ENCODE measurements at places on chromosomes 16 and 17. TPM values are rescaled to one million over a fixed set of nuclear protein-coding genes. Genes with fewer than 3 reads are reported as not detected.
A peak's percentile ranks its signal among the peaks of the same experiment; 100 is the strongest.

- DNase-seq, result no peak
Measured at GRCh38 chr17:28807925-28808634, 34.5 kb downstream of the FAM222B start.

GRCh38 chr17:66920950-66921349 lies 43.6 kb upstream of the CACNG4 start:
- no peak for DNase-seq

GRCh38 chr16:11339075-11339474 lies 6.2 kb upstream of the RMI2 start:
- DNase-seq, result no peak

GRCh38 chr17:11880714-11881113 lies 116.6 kb downstream of the ZNF18 start:
- no peak for DNase-seq

- no peak for DNase-seq
Measured at GRCh38 chr16:63813862-63814261, 1308.0 kb downstream of the CDH11 start.

DNA sequence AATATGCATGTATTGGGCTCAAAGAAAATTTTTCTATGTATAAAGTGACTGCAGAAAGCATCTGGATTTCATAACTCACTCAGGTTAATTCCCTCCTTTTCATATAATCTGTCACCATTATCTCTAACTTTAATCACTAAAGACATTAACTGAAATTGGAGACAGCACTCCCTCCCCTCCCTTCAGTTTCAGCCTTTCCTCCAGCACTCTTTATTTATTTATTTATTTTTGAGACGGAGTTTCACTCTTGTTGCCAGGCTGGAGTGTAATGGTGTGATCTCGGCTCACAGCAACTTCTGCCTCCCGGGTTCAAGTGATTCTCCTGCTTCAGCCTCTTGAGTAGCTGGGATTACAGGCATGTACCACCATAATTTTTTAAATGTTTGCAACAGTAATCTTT lies 43.1 kb downstream of the CDH8 start:
- no peak for DNase-seq

DNA sequence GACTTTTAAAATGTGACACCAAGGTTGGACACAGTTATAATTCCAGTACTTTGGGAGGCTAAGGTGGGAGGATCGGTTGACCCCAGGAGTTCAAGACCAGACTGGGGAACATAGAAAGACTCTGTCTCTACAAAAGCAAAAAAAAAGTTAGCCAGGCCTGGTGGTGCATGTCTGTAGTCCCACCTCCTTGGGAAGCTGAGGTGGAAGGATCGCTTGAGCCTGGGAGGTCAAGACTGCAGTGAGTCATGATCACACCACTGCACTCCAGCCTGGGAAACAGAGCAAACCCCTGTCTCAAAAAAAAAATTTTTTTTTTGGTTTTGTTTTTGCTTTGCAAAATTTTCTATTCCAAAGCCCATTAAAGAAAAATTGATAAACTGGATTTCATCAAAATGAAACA lies 281.4 kb downstream of the BCAS3 start:
- DNase-seq, result no peak

GRCh38 chr17:59342681-59343131 lies 11.3 kb downstream of the YPEL2 start:
- DNase-seq, result no peak

DNA sequence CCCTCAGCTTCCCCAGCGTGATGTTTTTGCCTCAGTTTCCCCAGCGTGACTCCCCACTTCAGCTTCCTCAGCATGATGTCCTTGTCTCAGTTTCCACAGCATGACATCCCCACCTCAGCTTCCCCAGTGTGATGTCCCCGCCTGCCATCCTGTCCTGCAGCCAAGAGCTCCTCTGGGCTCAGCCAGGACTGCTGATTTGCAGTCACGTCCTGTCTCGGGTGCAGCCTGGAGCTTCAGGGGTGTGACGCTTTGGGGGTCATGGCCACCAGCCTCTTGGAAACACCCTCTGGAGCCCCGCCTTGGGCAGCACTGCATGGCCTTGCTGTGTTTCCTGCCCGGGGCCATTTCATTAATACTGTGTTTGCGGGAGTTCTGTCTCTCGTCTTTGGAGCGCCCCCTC lies 16.5 kb upstream of the NUDT16L1 start:
- peak; percentile 55 for DNase-seq

DNA sequence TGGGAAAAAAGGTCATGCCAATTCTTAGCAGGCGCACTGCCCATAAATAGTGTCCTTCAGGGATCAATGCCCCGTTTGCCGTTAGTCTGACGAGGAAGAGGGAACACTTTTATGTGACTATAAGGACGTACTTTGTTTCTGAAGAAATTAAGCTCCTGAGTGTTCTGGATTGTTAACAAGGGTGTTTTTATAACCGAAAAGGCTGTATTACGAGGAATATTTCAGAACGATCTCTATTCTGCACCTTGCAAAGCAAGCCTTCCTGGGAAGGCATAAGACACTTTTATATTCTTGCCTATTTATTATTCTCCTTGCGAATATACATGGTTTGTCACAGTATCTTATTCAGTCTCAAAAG lies 24.5 kb upstream of the SYT17 start:
- no peak for DNase-seq

- no peak for DNase-seq
Measured at GRCh38 chr16:12611006-12611477, 192.6 kb downstream of the CPPED1 start.

- no peak for DNase-seq
Measured at GRCh38 chr16:73033271-73033998, 14.5 kb downstream of the ZFHX3 start.

- DNase-seq, result no peak
Measured at GRCh38 chr16:81060576-81061306, 16.3 kb downstream of the C16orf46 start.

- DNase-seq, result no peak
Measured at GRCh38 chr17:13601776-13602551, at the start of gene HS3ST3A1. Gene HS3ST3A1, minus strand, starts transcription at chr17:13601929. Its CDS starts 800 bp downstream, at chr17:13601129.

DNA sequence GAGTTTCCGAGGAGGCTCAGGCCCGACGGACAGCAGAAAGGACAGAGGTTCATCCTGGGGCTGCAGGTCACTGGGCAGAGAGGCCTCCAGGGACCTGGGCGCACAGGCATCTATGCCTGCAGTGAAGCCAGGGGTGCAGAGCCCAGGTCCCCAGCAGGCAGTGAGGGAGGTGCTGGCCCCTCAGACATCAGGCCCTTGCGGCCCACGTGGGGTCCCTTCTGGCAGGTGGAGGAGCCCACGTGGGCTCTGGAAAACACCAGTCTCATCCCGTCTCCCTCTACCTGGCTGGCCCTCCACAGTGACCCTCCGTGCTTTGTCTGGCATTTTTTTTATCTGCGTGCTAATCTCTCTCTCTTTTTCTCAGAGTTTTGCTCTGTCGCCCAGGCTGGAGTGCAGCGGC lies 36.5 kb downstream of the ENGASE start:
- no peak for DNase-seq

GRCh38 chr16:57384248-57385070 lies 12.2 kb downstream of the CX3CL1 start:
- no peak for DNase-seq

TMEM231 gene
- total RNA-seq, result 3.4 TPM

CNTNAP4 gene
- total RNA-seq, result not detected

PRSS33 gene
- total RNA-seq, result 0.36 TPM

FBXO39 gene
- 0.69 TPM for total RNA-seq

MINK1 gene
- 123 TPM for total RNA-seq
